ENCODE measurements at places on chromosomes 16 and 17.

DNA sequence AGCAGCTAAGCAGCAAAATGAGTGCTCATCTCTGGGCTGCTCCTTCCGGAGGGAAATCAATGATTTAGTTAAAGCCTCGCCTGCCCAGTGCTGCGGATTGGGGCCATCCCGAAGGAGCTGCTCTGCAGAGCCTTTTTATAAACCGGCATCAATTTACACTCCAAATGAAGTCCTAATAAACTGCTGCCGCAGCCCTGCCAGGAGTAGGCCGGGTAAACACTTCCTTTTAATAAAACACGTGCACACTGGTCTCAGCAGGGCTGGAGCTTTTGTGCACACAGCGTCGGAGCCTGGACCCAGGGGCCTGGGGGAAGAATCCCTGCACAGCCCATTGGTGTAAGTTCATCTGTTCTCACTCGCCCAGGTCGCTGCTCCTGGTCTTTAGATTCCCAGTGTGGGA, 79.6 kb upstream of the HS3ST2 start:
- DNase-seq = no peak

- DNase-seq = no peak
Measured at GRCh38 chr17:69724238-69724637, 309.7 kb downstream of the MAP2K6 start.

GRCh38 chr17:35738519-35739133, 7.2 kb downstream of the RASL10B start:
- DNase-seq = no peak

DNA sequence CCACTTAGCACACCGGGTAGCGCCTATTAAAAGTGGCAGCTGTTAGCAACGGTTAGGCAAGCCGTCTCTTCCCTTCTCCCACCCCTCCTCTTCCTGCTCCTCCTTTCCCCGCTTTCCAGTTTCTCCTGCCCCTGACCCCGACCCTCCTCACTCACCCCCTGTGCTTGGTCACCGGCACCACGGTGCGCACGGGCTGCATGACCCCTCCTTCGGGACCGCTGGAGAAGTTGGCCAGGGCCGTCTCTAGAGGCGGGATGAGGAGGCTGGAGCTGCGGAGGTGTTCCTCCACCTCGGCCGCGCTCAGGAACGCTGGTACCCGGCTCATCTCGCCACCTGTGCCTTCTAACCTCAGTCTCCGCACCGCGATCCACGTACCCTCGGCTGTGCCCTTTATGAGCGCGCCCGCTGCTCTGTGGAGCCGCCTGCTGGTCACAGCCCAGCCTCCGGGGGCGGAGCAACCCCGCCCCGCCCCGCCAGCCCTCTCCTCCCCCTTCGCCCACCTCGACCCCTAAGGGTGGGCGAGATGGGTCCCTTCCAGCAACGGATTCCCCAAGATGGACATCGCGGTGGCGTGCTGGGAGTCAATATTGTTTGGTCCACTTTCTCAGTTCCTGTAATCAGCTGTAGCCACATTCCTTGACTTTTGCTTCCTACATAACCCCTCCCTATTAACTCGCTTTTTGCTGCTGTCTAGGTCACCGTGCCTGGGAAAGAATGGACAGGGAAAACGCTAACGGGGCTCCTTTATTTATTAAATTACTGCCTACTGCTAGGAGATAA, at the start of gene CRYM:
TSS of gene CRYM (minus strand) at position 364 of the 780 bp plus-strand sequence. CDS start at position 325, 39 bp downstream.
- no peak for DNase-seq

- DNase-seq = no peak
Measured at GRCh38 chr17:45578516-45579455, 88.3 kb upstream of the PLEKHM1 start.

DNA sequence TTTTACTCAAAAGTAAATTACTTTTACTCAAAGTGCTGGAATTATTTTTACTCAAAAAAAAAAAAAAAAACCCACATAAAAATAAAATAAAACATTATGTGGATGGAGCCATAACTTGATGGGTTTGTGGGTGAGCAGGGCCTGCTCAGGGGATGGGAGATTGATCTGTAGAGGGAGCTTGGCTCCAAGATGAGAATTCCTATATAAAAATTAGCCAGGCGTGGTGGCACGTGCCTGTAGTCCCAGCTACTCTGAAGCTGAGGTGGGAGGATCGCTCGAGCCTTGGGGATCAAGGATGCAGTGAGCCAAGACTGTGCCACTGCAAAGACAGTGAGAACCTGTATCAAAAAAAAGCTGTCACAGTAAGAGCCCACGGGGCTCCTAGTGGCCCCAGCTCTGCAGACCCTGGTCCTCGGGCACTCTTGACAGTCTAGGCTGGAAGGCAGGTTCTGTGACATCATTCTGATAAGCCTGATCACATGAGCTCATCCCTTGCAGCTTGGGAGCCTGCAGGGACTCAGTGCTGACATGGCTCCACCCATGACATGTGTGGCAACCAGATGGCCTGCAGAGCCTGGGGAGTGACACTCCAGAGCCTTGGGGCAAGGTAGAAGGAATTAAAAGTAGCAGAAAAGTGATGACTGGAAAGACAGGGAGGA, 42.5 kb downstream of the ST3GAL2 start:
- DNase-seq = peak; percentile 5

DNA sequence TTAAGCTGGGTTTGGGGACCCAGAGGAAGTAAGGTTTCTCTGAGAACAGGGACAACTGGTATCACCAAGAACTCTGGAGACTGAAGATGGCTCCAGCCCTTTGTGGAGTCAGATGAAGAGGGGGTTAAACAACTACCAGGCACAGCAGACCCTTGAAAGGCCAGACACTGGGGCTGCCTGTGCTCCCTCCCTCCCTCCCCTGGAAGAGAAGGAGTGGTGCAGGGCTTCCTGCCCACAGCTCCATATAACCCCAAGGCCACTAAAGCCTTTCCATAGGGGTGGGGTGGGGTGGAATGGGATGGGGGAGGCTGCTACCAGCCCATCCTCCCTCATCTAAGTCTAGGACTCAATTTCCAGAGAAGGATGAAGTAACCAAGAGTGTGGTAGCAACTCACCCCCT, 66.7 kb downstream of the CCDC182 start:
- DNase-seq = no peak

DNA sequence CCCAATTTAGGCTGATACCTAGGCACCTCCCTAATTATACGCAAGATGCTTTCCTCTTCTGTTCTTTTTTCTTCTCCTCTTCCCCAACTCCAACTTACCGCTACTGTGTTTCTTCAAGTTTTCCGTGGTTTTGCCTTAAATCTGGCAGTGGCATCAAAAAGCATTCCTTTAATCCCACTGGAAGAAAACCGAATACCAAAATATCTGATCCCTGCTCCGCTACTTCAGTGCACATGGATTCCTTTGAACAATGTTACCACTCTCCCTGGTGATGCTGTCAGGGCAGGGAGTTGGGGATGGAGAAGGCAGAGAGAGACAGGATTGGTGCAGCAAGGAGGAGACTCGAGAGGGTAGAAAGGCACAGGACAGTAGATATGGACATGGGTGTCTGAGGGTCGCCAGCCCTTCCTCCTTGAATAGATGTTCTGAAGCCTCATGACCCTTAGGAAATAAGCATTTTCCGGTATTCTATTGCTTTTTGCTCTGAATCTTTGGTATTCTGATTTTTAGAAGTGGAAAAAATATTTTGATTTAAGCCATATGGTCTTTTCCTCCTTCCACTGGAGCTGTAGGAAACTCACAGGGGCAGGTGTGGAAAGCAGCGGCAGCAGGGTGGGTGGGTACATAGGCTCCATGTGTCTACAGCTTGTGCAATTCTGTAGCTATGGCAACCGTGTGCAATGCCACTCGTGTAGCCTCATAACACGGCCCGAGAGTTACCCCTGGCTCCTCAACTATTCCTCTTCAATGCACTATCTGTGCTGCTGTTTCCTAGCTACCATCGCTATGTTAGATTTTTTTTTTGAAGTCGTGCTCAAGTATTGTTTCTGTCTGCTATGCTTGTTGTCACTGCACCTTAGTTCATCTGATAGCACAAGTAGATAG, 32.3 kb upstream of the TANC2 start:
- no peak for DNase-seq

- DNase-seq = no peak
Measured at GRCh38 chr16:57485091-57485915, 990 bp downstream of the DOK4 start.

DNA sequence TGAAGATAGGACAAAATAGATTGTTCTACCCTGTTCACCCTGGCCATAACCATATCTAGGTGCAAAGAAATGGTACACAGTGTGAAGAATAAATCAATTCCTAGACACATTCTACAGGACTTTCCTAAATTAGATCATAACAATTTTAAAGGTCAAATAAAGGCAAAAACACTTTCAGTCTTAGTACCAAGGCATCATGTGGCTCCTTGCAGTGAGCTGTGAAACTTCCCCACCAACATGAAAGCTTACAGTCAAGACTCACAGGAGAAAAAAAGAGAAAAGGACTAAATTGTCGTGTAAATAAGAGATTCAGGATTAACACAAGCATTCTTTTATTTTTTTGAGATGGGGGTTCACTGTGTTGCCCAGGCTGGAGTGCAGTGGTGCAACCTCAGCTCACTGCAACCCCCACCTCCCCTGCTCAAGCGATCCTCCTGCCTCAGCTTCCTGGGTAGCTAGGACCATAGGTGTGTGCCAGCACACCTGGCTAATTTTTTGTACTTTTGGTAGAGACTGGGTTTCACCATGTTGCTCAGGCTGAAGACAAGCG, 14.2 kb downstream of the NSMCE1 start:
- DNase-seq = no peak

DNA sequence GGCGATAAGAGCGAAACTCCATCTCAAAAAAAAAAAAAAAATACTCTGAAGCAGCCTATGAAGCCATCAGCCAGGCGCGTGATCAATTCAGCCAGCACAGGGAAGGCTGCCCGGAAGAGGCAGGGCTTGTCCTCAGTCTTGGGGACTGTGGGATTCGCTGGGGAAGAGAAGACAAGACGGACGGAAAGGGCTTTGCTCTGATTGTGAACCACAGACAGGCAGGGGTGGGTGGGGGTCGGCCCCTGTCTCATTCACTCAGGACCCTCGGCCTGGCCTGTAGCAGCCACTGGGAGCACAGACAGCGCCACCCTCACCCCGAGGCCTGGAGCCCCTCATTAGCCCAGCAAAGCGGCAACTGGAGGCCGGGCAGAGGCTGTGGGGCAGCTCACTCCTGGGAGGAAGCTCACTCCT, 37.2 kb downstream of the ABR start:
- DNase-seq = no peak

- no peak for DNase-seq
Measured at GRCh38 chr16:4283939-4284338, 11.1 kb upstream of the TFAP4 start.

GRCh38 chr16:71919035-71919434, 23.7 kb downstream of the IST1 start:
- DNase-seq = peak; percentile 42

- DNase-seq = no peak
Measured at GRCh38 chr16:78175287-78175686, 75.8 kb downstream of the WWOX start.

DNA sequence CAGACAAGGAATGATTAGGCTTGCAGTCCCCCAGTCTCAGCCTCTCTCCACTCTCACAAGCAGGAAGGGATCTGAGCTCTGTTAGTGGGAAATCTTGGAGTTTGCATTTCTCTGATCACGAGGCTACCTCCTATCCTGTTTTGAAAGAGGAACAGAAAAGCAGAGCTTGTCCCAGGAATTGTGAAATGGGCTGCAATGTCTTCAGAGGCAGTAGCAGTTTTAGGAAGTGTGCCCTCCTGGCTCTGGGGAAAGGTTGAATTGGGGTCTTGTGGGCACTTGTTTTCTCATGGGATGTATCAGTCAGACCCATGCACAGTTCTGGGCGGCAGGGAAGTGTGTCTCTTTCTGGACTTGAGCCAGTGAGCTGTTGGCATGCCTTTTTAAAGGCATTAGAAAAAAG, 22.8 kb downstream of the NUP85 start:
- DNase-seq = peak; percentile 62

GRCh38 chr17:65667656-65668055, 106.2 kb upstream of the AXIN2 start:
- DNase-seq = no peak

GRCh38 chr17:48148029-48148770, 40.6 kb downstream of the SNX11 start:
- DNase-seq = peak; percentile 18

DNA sequence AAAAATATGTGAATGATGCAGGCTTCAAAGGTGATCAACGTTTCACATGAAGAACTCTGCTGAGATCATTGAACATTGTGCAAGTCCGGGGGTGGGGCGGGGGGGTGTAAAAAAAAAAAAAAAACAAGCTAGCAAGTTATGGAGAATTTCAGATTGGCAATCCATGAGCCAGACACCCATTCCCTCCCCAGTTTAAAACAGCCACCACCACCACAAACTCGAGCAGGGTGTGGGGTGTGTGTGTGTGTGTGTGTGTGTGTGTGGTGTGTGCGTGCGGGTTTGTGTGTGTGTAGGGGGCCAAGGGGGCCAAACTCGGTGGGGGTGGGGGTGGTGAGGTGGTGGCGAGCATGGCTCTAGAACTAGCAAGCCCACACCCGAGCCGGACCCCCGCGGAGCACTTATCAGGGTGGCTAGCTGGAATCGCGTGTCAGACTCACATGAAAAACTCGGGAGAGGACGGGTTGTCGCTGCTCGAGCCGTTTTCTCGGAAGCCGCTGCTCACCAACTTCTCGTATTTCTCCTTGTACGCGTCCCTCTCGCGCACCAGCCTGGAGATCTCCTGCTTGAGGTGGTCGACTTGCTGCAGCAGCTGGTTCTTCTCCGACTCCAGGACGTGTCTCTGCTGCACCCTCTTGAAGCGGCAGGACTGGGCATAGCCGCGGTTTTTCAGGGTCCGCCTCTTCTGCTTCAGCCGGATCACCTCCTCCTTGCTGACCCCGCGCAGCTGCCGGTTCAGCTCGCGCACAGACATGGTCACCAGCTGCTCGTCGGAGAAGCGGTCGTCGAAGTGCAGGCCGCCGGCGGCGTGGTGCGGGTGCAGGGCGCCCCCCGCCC, 2.0 kb downstream of the MAF start:
- no peak for DNase-seq

DNA sequence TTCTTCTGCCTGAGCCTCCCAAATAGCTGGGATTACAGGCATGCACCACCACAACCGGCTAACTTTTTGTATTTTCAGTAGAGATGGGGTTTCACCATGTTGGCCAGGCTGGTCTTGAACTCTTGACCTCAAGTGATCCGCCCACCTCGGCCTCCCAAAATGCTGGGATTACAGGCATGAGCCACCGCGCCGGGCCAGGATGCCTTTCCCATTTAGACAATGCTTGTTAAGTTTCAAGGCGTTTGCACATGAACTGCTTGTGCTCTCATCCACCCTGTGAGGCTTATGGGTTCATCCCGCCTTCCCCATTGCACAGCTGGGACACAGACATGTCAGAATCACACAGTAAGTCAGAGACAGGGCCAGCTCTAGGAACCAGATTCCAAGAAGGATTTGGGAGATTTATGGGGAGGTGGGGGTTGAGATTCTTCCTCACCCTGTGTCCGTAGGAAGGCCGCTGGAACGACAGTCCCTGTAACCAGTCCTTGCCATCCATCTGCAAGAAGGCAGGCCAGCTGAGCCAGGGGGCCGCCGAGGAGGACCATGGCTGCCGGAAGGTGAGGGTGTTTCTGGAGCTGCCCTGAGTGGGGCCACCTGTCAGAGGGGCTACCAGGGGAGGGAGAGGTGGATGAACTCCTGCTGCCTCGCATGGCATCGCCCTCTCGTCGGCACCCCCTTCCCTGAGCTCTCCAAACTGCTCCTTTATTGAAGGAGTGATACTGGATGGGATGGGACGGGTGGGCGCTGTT, 46.3 kb downstream of the MRC2 start:
- DNase-seq = no peak

GRCh38 chr17:49977463-49978389, 8.7 kb downstream of the DLX4 start:
- DNase-seq = no peak

All from GF-D8 (cell line).